ENCODE measurements at places on chromosomes 3 and 15.

GRCh38 chr15:77029166-77030047 lies 34.5 kb downstream of the PSTPIP1 start:
- no peak for DNase-seq

- no peak for DNase-seq
These were observed 214.8 kb downstream of the LSAMP start for GRCh38 chr3:116230431-116231020.

GRCh38 chr3:55452886-55453285 lies 34.2 kb downstream of the WNT5A start:
- DNase-seq = no peak

DNA sequence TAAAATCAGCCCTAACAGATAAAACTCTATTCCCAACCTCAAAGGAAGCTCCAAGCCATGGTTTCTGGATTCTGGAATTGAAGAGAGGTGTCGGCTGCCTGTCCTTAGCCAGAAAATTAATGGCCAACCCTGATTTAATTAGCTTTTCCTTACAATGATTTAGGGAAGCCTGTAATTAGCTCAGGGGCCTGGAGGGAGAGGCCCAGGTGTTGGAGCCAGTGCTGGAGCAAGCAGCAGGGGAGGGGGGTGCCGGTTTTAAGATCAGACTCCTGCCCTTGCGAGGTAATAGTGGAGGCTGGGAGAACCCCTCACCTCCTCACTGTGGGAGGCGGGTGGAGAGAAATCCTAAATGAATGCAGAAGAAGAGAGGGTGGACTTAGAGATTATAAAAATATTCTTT lies 14.7 kb upstream of the ATP2B2 start:
- no peak for DNase-seq

- DNase-seq = no peak
These were observed 10.2 kb upstream of the CPOX start for GRCh38 chr3:98603580-98603979.

GRCh38 chr3:186519021-186519658 lies 25.0 kb downstream of the CRYGS start:
- no peak for DNase-seq

DNA sequence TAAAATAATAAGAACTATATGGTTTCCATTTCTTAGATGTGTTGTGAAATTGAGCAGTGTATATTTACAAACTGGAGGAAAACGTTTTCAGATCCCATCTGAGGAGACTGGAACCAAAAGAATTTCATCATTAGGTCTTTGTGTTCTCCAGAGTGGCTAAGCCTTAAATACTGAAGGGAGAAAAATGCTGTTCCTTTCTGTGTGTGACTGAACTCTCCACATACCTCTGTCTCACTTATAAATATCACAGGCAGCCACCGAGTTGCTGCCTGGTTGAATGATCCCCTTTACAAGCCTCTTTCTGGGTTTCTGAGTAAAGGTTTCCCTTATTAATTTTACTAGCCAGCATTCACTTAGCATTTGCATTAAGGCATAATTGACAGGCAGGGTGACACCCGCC lies 913.9 kb upstream of the NR2F2 start:
- no peak for DNase-seq

- DNase-seq = no peak
These were observed 98.4 kb downstream of the SLC49A4 start for GRCh38 chr3:122893282-122893681.

DNA sequence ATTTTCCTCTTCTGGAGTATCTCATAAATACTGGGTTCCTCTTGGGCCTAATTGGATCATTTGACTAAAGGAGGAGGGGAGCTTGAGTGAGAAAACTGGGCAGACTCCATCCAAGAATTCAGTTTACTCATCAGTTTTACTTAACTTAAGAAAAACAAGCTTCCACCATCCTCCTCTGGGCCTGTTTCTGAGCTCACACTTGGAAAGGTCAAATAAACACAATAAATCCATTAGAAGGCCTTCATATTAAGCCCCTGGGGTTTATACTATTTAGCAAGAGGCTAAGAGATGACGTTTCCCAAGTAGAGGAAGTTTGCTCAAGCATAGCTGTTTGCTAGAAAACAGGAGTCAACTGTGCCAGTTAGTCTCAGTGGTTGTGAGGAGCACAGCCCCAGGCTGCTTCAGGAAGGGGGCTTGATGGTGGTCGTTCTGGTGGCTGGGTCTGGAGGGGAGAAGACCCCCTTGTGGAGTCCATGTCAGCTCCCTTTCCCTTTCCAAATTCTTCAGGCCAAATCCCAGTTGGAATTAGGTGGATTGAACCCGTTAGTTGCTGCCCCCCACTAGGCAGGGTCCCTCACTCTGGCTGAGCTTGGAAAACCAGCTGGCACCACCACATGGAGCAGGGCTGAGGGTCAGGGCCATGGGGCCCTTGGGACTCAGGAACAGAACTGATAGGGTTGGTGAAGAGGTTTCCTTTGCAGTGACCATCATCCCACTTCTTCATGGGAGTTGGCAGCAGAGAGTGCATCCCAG lies 64.8 kb downstream of the SPSB4 start:
- DNase-seq = no peak

GRCh38 chr3:71050166-71050537 lies 533.4 kb downstream of the FOXP1 start:
- no peak for DNase-seq

DNA sequence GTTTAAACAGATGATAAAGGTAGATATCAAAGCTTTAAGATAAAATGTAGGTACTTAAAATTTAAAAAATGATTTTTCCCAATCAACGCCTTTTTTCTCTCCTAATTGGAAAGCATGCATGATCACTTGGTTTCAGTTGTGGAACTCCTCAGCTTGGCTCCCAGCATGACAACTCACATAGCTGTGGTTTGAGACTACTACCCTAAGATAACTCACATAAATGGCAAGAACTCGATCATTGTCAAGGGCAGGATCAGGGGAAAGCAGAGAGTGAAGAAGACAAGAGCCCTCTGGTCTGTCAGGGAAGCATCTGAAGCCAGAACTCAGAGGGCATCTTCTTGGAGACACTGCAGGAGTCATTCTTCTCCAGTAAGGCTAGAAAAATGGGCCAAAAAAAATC lies 516.7 kb downstream of the NTRK3 start:
- no peak for DNase-seq

DNA sequence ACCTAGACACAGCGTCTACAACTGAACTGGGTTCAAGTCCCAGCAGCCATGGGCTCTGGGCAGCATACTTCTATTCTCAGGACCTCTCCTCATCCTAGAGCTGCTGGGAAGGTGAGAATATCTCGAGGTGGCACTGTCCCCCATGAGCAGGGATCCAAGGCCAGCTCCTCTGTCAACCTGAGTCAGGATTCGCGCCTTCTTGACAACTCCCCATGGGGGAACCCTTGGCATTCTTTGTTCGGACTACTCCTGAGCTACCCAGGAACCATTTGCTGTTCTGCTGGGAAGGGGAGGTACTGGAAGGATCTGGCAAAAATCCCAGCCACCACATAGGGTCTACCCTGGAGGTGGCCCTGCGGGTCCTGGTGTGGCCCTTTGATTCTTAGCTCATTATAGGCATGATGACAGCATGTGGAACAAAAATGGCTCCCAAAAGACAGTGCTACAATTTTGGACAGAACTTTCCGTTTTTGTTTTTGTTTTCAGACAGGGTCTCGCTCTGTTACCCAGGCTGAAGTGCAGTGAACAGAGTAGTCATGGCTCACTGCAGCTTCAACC lies 22.3 kb downstream of the PLXNB1 start:
- no peak for DNase-seq

DNA sequence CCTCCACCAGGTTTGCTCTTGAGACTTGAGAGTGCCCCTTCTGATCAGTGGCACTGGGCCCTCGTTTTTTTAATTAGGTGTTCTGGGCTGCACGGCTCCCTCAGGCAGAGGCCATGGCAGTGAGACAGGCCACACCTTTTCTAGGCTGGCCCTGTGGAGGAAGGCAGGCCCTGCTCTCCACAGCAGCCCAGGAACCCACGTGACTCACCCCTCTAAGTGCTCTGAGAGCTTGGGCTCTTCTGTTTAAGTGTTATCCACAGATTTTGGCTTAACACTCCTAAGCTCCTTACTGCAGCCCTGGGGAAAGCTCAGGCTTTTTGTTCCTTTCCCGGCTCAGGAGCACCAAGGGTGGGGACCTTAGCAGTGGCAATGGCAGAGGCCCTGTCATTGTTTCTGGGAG lies 463.2 kb upstream of the GBE1 start:
- DNase-seq = no peak

- no peak for DNase-seq
These were observed 96.7 kb downstream of the LSM3 start for GRCh38 chr3:14274999-14275961.

DNA sequence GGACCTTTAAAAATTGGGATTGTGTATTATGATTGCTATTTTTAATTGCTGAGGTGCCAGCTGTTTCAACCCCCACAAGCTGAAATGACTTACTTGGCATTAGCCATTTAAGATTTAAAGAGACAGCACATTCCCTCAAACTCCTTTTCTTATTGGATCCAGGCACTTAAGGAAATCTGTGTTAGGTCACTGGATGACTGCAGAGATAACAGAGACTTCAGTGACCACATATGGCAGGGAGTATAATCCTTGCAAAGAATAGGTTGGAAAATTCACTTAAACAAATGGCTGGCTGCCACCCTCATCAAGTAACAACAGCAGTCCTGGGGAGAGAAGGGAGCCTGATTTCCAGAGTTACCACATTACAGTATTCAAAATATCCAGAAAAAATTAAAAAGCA lies 66.6 kb downstream of the SLMAP start:
- DNase-seq = no peak

- no peak for DNase-seq
These were observed 126.0 kb downstream of the MYLK start for GRCh38 chr3:123758081-123758564.

GRCh38 chr3:65151666-65152065 lies 463.9 kb upstream of the ADAMTS9 start:
- DNase-seq = no peak

All from stimulated activated CD4-positive, alpha-beta T cell treated with anti-CD3 and anti-CD28 coated beads, TNF-alpha, amount 100 ng/mL, for 48 hours (primary cell).